ENCODE measurements at places on chromosomes 4 and X. TPM values are rescaled to one million over a fixed set of nuclear protein-coding genes. Genes with fewer than 3 reads are reported as not detected.

PARM1 gene
- 0.39 TPM for total RNA-seq

DNA sequence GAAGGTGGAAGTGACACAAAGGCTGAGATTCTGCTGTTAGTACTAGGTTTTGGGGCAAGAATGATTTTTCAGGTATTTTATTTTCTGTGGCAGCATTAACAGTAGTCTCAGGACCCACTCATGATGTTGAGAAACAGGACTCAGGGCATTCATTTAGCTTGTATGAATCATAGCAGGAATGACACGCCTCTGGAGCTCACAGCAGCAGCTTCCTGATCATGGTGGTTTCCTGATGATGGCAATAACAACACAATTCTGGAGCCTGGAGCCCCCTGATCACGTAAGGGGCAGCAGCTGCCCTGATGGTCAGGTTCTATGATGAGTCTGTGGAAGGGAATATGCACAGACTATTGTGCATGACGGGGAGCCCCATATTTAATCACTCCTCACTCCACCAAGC is 47.0 kb downstream of the TASL start:
- DNase-seq = no peak

DNA sequence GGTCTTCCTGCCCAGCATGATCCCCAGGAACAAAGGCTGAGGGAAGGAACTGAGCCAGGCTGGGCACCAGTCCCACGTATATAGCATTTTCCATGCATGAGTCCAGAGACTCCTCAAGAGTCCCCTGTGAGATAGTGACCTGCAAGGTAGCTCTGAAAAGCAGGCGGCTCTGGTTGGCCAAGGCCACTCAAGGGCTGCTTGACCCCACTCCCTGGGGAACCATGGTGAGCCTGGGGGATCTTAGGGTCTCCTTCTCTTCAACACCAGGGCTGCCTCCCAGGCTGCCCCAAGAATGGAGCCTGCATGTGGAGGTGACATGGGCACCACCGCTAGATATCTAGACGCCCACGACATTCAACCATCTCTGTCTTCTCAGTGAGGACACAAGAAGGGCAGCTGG is 79.2 kb downstream of the SLC2A9 start:
- no peak for DNase-seq

S100P gene
- 5.1 TPM for total RNA-seq

GRCh38 chrX:70084592-70085240 is 22.5 kb downstream of the OTUD6A start:
- no peak for DNase-seq

POU4F2 gene
- not detected for total RNA-seq

DNA sequence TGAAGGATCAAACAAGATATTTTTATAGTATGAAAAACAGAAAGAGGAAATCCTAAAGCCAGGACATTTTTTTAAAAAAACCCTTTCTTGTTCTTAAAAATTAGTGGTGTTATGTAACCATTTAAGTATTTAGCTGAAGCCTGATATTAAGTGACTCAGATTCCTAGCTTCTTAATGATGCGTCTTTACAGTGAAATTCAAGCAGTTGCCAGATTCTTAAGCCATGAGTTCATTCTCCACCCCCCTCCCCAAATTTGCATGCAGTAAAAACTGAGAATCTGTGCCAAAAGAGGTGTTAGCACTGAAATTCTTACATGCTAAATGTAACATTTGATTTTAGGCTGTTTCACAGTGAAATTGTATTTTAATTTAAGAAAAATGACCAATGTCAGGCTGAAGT is 180.8 kb downstream of the RAPGEF2 start:
- no peak for DNase-seq

- DNase-seq = no peak
Measured at GRCh38 chr4:184363258-184363657, 111.1 kb downstream of the IRF2 start.

- DNase-seq = no peak
Measured at GRCh38 chrX:112638691-112639090, 41.0 kb downstream of the LHFPL1 start.

GRCh38 chr4:163072222-163072621 is 94.5 kb downstream of the NAF1 start:
- DNase-seq = no peak

DNA sequence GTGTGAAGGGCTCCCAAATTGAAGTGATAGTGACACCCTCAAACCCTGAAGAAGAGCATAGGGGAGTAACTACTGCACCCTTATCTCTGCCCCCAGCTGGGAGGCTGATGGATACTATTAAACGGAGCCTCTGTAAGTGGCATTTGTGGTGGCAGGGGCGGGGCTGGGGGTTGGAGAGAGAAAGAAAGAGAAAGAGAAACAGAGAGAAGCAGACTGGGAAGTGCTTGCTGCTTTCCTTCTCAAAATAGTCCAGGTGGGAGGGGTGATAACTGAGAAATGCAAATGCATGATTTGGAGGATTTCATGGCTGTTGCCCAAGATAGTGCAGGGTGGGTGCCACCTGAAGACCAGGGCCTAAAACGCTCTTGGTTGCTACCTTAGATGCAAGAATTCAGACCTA is 253.5 kb upstream of the GATB start:
- no peak for DNase-seq

UGT2B10 gene
- not detected for total RNA-seq

Data from natural killer cell treated with Interleukin-12 subunit alpha and Interleukin-12 subunit beta and Interleukin-15 and Interleukin-18, amount 100 ng/mL, for 72 hours (primary cell).